ENCODE measurements at places on chromosomes 2 and 18.

DNA sequence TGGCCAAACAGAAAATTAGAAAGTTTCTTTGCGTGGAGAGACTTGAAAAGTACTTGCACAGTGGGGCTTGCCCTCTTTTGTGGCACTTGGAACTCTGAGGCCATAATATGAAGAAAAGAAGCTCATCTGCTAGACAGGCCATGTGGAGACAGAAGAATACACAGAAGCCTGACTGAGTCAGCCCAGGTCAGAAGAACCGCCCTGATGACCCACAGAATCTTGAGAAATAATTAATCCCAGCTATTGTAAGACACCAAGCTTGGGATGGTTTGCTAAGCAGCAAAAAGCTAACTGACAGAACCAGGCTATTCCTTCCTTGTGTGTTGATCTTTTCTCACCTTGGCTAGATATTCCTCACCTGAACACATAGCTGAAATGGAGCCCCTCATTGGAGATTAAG is 33.7 kb downstream of the G6PC2 start:
- DNase-seq = no peak

DNA sequence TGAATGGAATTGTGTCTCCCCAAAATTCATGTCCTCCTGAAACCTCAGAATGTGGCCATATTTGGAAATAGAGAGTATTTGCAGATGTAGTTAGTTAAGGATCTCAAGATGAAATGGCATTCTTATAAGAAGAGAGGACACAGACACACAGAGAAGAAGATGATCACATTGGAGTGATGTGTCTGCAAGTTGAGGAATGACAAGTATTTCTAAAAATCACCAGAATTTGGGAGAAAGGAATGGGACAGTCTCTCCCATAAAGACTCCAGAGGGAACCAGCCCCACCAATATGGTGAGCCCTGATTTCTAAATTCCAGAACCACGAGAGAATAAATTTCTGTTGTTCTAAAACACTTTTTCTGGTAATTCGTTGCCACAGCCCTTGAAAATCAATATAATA is 166.3 kb downstream of the C1D start:
- no peak for DNase-seq

GRCh38 chr2:180842461-180842860 is 137.9 kb upstream of the UBE2E3 start:
- DNase-seq = no peak

- no peak for DNase-seq
Measured at GRCh38 chr2:177275743-177276055, 11.2 kb upstream of the NFE2L2 start.

DNA sequence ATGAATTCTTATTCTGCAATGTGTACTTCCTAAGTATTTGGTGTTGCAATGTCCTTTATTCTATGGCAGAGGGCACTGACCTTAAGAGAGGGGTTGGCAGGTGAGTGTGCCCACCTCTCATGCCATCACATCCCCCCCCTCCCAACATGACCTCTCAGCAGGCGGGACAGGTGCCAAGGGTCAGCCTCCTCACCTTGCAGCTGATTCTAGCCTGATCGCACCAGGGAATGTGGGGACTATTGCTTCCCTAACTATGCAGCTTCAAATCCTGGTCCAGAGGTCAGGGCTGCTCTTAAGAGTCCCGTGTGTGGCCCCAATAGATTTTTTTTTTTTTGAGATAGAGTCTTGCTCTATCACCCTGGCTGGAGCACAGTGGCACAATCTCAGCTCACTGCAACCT is 9.5 kb downstream of the HJURP start:
- no peak for DNase-seq

DNA sequence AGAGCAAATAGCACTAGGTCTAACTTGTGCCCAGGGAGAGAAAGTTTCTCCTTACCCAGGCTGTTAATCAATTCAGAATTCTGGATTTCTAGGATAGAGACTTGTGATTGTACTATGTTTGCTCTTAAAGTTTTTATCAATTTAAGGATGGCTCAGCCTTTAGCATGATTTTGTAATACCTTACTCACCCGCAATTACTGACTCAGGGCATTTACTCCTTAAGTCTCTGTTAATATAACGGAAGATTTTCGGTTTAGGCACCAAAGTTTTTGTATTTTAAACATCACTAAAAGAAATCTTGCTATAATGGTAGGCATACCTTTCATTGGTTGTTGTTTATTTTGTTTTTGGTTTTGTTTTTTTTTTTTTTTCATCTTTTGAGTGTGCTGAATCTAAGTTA is 358.2 kb downstream of the RBM43 start:
- DNase-seq = no peak

GRCh38 chr2:58107803-58108710 is 61.5 kb downstream of the VRK2 start:
- peak; percentile 96 for DNase-seq

- DNase-seq = no peak
Measured at GRCh38 chr2:119180892-119181291, 22.3 kb upstream of the C1QL2 start.

DNA sequence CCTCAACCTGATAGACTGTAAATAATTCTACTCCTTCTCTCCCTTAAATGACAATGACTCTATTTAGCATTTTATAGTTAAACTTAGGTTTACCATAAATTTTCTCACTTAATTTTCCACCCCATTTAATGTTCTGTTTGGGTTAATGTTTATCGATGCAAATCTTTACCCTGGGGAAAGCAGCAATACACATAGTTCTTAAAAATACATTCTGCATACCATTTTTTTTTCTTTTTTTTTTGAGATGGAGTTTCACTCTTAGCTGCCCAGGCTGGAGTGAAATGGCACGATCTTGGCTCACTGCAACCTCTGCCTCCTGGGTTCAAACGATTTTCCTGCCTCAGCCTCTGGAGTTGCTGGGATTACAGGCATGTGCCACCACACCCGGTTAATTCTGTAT is 14.0 kb downstream of the STAM2 start:
- no peak for DNase-seq

- no peak for DNase-seq
Measured at GRCh38 chr18:10197097-10197496, 257.3 kb upstream of the APCDD1 start.

GRCh38 chr2:54471221-54471711 is 15.1 kb downstream of the SPTBN1 start:
- peak; percentile 82 for DNase-seq

- DNase-seq = no peak
Measured at GRCh38 chr2:69309351-69310110, 77.5 kb downstream of the GFPT1 start.

- no peak for DNase-seq
Measured at GRCh38 chr2:239392688-239393387, 8.0 kb downstream of the HDAC4 start.

- DNase-seq = no peak
Measured at GRCh38 chr2:132384491-132385151, 32.0 kb upstream of the GPR39 start.

GRCh38 chr2:98295721-98296414 is 50.4 kb upstream of the CNGA3 start:
- DNase-seq = no peak

- no peak for DNase-seq
Measured at GRCh38 chr2:208280933-208281332, 14.9 kb downstream of the PIKFYVE start.

DNA sequence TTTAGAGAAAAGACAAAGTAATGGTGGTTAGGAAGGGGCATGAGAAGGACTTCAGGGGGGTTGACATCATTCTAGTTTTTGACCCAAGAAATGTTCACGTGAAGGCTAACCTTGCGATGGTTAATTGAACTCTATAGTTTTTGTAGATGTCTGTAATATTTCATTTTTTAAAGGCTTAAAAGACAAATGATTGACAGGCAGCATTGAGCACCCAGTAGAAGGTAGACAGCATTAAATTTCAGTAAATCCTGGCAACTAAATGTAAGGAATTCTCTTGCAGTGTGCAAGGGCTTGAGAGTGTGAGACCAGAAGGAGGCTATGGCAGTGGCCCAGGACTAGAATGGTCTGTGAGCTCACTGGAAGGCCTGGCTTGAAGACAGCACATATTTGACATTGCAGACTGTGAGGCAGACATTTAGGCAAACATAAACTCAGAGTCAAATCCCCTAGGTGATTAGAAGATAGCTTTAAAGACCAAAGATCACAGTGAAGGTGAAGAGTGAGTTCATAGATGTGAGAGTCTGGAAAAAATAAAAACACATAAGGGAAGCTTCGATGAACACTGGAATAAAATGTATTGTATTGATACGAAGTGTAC is 100.1 kb upstream of the MAP4K4 start:
- peak; percentile 12 for DNase-seq

DNA sequence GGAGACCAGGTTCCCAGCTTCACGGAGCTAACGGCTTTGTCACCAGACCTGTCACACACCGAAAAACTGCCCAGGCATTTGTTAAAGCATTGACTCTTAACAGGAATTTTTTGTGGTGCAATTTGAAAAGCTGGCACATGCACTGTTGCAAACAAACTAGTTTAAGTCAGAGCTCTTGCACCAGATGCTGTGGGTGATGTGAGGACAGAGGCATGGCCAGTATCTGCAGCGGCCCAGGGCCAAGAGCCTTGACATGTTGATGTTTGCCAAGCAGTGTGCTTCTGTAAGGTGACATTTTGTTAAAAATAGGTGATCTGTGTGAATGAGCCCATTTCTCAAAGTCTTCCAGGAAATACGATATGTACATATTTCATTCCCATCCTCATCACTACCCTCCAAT is 142.5 kb downstream of the MTCL1 start:
- DNase-seq = no peak

GRCh38 chr2:49288902-49289700 is 134.8 kb upstream of the FSHR start:
- no peak for DNase-seq

GRCh38 chr2:134276381-134277172 is 22.7 kb downstream of the MGAT5 start:
- DNase-seq = no peak

- no peak for DNase-seq
Measured at GRCh38 chr2:174826051-174826450, 61.8 kb upstream of the CHRNA1 start.

DNA sequence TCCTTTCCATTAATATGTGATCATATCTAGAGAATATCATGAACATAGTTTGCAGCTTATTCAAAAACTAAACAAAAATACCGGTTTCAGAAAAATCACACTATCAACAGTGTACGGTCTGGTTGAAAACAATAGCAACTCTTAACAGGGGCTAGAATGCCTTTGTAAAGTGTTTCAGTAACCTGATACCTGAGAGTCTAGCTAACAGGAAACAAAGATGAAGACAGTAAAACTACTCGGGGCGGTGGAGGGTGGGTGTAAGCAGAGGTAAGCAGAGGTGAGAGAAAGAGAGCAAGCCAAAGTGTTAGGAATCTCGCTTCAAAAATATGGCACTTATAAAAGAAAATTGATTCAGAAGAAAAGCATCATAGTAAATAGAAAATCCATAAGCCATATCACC is 109.0 kb upstream of the RGPD4 start:
- no peak for DNase-seq

DNA sequence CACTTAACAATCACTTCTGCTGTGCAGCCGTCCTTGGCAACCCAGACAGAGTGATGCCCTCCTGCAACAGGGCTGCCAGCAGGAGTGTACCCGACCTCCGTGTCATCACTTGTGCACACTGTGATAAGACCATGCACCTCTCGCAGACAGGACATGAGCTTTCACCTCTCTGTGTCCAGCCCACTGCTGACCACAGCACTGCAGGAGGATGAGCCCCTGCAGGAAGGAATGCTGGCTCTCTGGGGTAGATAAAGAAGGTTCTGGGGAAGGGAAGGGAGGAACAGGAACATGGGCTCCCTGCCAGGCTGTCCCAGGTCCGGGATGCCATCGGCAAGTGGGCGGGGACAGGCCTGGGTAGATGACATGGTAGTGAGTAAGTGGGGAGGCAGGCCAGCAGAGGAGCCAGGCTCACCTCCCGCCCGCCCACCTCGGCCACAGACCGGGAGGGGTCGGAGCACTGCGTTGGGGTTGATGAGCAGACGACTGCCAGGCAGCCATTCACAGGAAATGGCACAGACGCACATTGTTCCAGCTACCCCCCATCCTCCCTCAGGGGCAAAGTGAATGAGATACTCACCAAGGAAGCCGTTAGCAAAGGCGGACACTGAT is 18.6 kb upstream of the COL6A3 start:
- peak; percentile 73 for DNase-seq

- DNase-seq = no peak
Measured at GRCh38 chr2:159051661-159052060, 83.2 kb downstream of the TANC1 start.

GRCh38 chr2:60440079-60440766 is 113.2 kb downstream of the BCL11A start:
- no peak for DNase-seq

- no peak for DNase-seq
Measured at GRCh38 chr2:30306522-30306921, 75.2 kb downstream of the LBH start.

DNA sequence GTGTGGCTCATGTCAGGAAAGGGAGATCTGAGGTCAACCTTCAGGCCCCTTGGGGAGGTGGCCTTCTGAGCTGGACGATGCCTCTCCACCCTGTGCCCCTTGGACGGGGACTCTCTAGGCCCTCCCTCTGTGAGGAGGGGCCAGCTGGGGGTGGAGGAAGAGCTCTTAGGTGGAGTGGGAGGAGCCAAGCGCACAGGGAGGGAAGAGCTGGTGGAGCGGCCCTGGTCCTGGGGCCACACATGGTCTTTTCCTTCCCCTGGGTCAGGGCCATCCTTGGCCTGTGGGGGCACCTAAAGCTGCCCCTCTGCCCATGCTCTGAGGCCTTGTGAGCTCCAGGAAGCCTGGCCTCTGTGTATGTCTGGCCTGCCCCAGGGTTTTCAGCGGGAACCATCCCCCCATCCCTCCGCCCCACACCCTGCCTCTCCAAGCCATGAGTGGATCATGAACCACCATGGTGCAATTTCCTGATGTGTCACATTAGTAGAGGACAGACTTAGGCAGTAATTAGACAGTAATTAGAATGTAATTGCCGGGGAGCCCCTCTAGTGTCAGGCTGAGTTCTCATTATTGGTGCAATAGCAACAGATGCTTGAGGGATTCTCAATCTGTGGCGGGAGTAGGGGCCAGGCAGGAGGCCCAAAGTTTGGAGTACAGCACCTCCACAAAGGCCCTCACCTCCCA is 63.0 kb downstream of the GLI2 start:
- no peak for DNase-seq

DNA sequence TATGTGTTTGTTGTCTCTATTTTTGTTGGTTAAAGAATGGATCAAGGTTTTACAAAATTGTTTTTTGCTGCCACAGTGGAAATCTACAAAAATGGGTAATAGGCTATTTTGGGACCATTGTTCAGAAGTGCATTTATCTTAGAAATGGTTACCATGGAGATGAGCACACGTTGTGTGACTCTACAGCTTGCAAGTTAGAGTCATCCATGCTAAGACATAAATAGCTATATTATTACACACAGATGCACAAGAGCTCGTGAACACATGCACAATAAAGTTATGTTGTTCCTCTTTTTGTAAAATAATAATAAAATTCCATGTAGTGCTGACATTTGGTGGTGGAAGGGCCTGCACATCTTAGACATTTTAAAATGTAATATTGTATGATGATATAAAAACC is 15.5 kb upstream of the DUSP19 start:
- peak; percentile 31 for DNase-seq

DNA sequence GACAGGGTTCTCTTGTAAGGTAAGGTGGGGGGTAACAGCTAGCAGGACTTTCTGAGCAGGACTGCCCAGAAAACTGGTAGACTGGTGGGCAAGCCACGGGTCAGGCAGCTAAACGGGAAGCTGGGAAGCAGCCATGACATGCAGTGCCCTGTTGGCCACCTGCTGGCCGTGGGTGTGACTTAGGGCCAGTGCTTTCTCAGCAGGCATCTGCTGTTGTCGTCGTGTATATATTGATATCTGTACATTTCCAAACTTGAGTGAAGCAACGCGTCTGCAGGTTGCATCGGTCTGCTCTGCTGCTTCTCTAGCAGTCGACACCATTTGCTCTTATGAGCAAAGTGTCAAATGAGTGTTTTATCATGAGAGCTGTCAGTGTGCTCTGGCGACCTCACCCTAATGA is 31.0 kb downstream of the COA5 start:
- no peak for DNase-seq

Measured in A549 (cell line).